ENCODE measurements at places on chromosomes 4 and X.

DNA sequence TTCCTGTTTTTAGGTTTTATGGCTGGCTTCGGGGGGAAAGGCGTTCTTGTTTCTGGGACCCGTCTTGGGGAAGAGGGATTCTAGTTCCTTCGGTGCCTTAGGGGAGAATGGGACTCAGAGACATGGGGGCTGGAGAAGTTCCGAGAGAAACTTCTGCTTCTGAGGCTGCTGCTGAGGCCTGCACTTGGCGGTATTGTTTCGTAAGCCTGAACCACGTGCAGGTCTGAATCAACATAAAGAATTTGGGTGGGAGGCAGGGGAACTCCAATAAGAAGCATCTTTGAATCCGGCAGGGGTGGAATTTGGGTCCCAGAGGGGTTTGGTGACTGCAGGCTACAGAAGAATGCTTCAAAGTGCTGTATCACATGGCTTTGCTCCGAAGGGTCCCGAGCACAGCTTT is 15.1 kb downstream of the XG start:
- DNase-seq: no peak

- DNase-seq: no peak
Measured at GRCh38 chr4:111204797-111205196, 581.9 kb upstream of the PITX2 start.

DNA sequence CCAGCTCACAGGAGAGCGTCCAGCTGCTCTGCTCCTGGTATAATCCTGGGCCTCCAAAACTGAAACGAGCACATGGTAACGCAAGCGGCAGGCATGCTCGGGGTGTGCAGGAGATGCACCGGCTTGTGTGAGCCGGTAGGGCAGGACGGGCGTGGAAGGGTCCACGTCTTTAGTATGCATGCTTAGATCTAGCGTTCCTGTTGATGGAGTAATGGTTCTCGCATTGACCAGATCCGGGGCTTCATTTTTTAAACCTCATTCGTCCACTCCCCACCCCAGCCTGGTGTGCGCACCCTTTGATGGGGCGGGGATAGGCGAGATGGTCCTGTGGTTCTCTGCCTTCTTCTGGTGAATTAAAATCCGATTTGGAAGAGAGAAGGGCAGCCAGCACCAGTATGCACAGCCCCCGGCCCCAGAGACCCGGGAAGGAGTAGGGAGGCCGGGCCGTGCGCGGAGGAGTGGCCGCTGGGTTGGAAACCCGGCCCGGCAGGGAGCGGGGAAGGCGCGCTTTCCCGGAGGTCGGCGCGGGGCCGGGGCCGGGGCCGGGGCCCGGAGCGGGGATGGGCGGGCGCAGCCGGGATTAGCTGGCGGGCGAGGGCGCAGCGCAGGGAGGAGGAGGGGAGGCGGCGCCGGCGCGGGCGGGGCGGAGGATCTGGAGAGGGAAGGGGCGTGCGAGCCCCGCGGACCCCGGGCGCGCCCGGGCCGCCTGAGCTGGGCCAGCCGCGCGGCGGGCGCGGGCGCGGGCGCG is 39.9 kb downstream of the FAM149A start:
- peak; percentile 32 for DNase-seq

- no peak for DNase-seq
Measured at GRCh38 chrX:125101971-125102755, 217.5 kb upstream of the TEX13C start.

- DNase-seq: no peak
Measured at GRCh38 chr4:104365618-104366017, 129.1 kb downstream of the CXXC4 start.

- peak; percentile 6 for DNase-seq
Measured at GRCh38 chr4:87838890-87839591, 6.3 kb downstream of the MEPE start.

GRCh38 chrX:131802836-131803626 is 220.1 kb upstream of the STK26 start:
- peak; percentile 23 for DNase-seq

DNA sequence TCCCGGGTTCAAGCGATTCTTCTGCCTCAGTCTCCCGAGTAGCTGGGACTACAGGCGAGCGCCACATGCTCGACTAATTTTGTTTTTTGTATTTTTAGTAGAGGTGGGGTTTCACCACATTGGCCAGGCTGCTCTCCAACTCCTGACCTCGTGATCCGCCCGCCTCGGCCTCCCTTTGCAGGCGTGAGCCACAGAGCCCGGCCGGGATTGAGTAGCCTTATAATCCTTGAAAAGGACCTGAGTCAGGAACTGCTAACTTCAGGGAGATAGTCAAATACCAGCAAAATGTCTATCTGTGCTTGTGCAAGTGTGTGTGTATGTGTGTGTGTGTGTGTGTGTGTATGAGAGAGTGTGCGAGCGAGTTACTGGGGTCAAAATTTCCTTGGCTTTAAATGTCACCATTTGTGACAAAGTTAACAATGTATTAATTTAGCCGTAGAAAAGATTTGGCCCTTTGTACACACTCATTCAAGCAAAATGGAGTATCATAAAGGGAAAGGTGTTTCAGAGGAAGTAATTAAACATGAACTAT is 1.8 kb upstream of the KDM6A start:
- DNase-seq: no peak

GRCh38 chrX:110759785-110760184 is 35.8 kb downstream of the CHRDL1 start:
- DNase-seq: no peak

- DNase-seq: no peak
Measured at GRCh38 chr4:162457071-162457865, 293.5 kb upstream of the FSTL5 start.

GRCh38 chr4:158578476-158578875 is 56.8 kb downstream of the RXFP1 start:
- no peak for DNase-seq

- DNase-seq: no peak
Measured at GRCh38 chr4:144494280-144494679, 151.7 kb upstream of the HHIP start.

DNA sequence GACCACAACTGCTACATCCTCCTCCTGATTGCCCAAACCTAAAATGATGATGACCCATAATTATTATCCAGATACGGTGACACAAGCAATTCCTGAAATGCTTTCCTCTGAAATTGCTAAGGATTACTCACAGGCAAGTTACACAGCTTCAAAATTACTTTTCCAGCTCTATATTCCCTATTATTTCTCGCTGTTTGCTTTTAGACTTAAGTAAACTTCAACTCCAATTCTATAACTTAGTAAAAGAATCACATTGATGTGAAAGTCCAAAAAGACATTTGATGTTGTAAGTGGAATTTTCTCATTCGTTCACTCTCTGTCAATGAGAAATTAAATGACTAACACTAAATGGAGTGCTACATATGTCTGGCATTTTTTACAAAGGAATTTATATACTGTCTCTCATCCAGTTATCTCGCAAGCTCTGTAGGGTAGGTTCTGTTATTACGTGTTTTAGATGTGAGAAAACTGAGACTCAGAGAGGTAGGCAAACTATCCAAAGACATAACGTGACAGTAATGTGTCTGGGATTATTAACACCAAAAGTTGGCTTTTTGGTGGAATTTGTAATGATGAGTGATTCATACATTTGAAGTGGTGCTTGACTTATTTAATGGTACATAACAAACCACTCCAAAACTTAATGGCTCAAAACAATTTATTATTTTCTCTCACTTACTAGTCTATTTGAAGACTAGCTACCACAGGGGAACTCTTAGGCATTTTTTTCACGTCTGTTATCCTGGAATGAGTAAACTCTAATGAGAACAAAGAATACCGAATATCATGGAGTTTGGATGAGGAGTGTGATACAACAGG is 31.5 kb downstream of the PALLD start:
- no peak for DNase-seq

- DNase-seq: no peak
Measured at GRCh38 chr4:156827519-156827918, 144.1 kb downstream of the PDGFC start.

DNA sequence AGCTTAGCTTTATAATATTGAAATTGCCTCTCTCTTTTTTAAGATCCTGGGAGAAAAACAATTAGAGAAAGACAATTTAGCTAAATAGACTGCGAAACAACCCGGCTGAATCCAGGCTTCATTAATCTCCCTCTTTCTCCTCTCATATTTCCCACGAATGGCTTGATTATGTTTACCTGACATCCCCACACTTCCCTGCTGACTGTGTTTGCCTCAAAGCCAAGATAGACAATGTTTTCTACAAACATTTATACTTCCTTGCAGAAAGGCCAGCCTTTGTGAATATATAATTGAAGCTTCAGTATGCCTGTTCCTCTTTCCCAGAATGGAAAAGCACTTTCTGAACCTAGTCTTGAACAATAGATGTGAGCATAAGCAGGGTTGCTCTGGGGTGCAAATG is 566.8 kb downstream of the PDHA2 start:
- no peak for DNase-seq

GRCh38 chr4:108370291-108371141 is 201.8 kb upstream of the LEF1 start:
- peak; percentile 47 for DNase-seq

- no peak for DNase-seq
Measured at GRCh38 chrX:8726031-8726652, 5.8 kb downstream of the ANOS1 start.

DNA sequence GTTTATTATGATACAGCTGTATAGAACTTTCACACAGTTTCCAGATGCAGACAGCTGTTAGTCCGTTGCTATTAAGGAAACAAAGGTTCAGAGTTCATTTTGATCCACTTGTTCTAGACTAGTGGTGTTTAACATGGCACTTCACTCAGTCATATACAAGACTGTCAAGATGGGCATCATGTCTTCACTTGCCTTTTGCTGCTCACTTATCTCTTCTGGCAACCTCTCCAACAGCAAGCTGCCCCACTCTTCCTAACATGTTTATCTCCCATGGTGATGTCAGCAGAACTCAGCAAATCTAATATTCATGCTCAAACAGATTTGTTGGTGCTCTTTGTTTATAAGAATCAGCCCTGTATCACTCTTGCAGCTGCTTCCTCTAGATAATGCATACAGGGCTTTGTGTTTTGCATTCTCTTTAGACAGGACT is 236.2 kb upstream of the HAND2 start:
- no peak for DNase-seq

- DNase-seq: peak; percentile 10
Measured at GRCh38 chr4:82561786-82562563, at the start of gene TMEM150C. TMEM150C (minus strand) TSS chr4:82561988; CDS start chr4:82504657, 57,331 bp downstream.

DNA sequence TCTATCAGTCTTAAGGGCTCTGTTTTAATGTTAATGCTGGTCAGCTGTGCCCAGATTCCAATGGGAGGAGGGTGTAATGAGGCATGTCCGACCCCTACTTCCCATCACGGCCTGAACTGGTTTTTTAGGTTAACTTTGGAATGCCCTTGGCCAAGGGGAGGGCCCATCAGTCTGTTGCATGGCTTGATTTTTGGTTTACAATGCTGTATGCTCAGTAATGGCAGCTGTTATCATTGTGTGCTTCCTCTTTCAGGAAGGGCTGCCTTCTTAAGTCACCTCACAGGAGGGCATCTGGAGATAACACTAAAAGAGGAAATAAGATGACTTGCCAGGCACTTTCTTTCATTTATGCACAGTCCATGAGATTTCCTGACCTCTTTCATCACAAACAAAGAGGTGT is 36.3 kb downstream of the ATXN3L start:
- DNase-seq: no peak

- no peak for DNase-seq
Measured at GRCh38 chr4:84167564-84167963, 331.5 kb downstream of the NKX6-1 start.

DNA sequence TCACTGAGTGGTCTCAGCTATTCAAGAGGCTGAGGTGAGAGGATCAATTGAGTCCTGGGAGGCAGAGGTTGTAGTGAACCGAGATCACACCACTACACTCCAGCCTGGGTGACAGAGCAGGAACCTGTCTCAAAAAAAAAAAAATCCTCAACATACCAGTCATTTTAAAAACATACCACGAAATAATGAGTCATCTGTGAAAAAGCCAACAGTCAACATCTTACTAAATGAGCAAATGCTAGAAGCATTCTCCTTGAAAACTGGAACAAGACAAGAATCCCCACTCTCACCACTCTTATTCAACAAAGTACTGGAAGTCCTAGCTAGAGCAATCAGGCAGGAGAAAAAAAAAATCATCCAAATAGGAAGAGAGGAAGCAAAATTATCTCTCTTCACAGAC is 104.0 kb upstream of the ARHGEF9 start:
- DNase-seq: no peak

DNA sequence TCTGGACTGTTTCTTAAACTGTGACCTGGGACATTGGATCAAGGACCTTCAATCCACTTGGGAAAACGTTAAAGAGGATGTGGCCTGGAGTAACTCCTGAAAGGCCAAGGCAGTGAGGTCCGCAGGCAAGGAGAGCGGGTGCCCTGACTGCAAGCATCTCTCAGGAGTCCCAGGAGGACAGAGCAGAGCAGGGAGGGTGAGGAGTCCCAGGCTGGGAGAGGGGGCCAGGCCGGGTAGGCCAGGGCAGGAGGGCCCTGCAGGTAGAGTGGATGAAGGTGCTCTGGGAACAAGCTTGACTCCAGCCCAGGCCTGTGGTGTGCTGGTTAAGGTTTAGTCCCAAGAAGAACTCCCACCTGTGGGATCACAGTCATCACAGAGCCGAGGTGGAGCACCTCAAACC is 13.8 kb downstream of the PNMA6E start:
- no peak for DNase-seq

GRCh38 chr4:144985014-144985413 is 113.0 kb downstream of the ANAPC10 start:
- DNase-seq: no peak

DNA sequence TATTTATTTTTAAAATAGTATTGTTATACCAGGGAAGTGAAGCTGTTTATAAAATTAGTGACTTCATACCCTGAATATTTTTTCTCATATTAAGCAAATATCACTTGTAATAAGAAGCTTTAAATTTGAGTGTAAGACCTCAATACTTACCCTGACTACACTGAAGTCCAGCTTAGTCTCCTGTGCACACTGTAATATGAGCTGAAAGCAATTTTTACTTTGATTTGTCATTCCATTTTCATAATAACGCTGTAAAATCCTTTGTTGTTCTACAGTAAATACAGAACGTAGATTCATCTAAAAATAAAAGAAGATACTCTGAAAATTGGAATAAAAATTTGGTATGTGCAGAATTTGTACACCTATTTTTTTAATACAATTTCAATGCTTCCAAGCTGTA is 27.2 kb downstream of the HDX start:
- no peak for DNase-seq

- peak; percentile 5 for DNase-seq
Measured at GRCh38 chr4:98728433-98728832, 70.0 kb upstream of the TSPAN5 start.

DNA sequence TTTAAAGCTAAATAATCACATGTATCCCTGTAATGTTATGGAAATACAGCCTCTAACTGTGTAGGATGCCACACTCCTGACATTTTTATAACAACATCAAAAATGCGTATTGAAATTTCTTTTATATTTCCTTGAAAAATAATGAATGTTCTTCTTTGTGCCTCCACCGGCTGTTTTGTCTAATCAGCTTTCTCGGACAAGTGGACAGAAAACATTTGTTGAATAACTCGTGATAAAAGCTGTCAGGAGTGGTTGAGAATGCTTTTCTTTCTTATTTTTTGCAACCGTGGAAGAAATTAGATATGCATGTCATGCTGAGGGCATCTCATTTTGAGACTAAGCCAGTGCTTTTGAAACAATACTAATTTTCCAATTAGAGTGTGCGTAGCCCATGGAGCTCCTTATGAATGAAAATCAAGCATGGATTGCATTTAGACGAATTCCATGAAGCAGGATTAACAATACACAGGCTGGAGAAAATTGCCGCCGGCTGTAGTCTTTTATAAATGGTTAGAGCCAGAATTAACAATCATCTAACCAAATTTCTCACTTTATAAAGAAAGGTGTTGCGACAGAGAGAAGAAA is 614.5 kb upstream of the LCORL start:
- DNase-seq: no peak

GRCh38 chr4:33890841-33891240 is 2353.5 kb downstream of the ARAP2 start:
- DNase-seq: no peak
